ENCODE measurements at places on chromosomes 16 and 17. TPM values are rescaled to one million over a fixed set of nuclear protein-coding genes. Genes with fewer than 3 reads are reported as not detected.

GRCh38 chr17:12301551-12301950, 280.9 kb downstream of the MAP2K4 start:
- DNase-seq, result no peak
- no peaks in the 10 kb centered on the region for H3K27me3 ChIP-seq
- peaks cover 5% of the 10 kb centered on the region for H3K4me1 ChIP-seq

GRCh38 chr17:29158488-29159275, 21.5 kb downstream of the MYO18A start:
- peaks cover 16% of the 10 kb centered on the region for H3K4me1 ChIP-seq
- H3K4me3 ChIP-seq, result no peak overlapping the region
- no peak for DNase-seq
- no peak overlapping the region for H3K27ac ChIP-seq
- no peaks in the 10 kb centered on the region for H3K27me3 ChIP-seq

IGF2BP1 gene
- 137 TPM for total RNA-seq

CIITA gene
- total RNA-seq, result not detected

GRCh38 chr16:7548796-7549318, 216.2 kb downstream of the RBFOX1 start:
- H3K27me3 ChIP-seq, result no peaks in the 10 kb centered on the region
- DNase-seq, result no peak
- no peaks in the 10 kb centered on the region for H3K36me3 ChIP-seq
- H3K4me3 ChIP-seq, result no peak overlapping the region
- H3K27ac ChIP-seq, result no peak overlapping the region

SHBG gene
- total RNA-seq, result not detected

- DNase-seq, result no peak
- no peak overlapping the region for H3K4me3 ChIP-seq
- H3K4me1 ChIP-seq, result peaks cover 9% of the 10 kb centered on the region
- H3K27ac ChIP-seq, result no peak overlapping the region
- no peaks in the 10 kb centered on the region for H3K36me3 ChIP-seq
- H3K27me3 ChIP-seq, result no peaks in the 10 kb centered on the region
Measured at GRCh38 chr16:48613061-48613957, 3.3 kb upstream of the N4BP1 start.

SCO1 gene
- total RNA-seq, result 39.0 TPM

HASPIN gene
- 14.8 TPM for total RNA-seq

- peaks cover 25% of the 10 kb centered on the region for H3K27me3 ChIP-seq
- peak; percentile 88 for DNase-seq
Measured at GRCh38 chr17:42050393-42051012, at the start of gene C17orf113. TSS of gene C17orf113 (minus strand) at chr17:42050601. CDS start at chr17:42043376, 7,225 bp downstream.

ARHGAP44 gene
- total RNA-seq, result 10.6 TPM

NOG gene
- 0.34 TPM for total RNA-seq

DNA sequence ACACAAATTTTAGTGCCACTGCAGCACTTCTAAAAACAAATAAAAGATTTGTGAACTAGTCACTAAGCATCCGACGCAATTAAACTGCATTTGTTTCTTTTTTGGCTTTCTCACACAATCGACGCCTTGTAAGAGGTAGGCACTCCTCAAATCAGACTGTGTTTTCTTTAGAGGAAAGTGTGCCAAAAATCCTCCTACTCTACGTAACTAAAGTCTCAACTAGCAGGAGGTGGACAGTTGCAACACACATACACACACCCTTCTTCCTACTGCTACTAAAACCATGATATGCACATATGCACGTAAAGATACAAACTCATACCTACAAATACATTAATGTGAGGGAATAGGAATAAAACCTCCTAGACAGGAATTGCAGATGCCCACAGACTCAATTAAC, 844.7 kb upstream of the SOX9 start:
- no peak overlapping the region for H3K27ac ChIP-seq
- H3K4me1 ChIP-seq, result no peaks in the 10 kb centered on the region
- H3K27me3 ChIP-seq, result no peaks in the 10 kb centered on the region
- no peak for DNase-seq
- no peaks in the 10 kb centered on the region for H3K36me3 ChIP-seq

GRCh38 chr16:69338557-69339288, 641 bp downstream of the COG8 start:
- H3K27me3 ChIP-seq, result no peaks in the 10 kb centered on the region
- peaks cover 14% of the 10 kb centered on the region for H3K4me1 ChIP-seq
- H3K4me3 ChIP-seq, result peak overlapping the region; percentile 92
- peaks cover 10% of the 10 kb centered on the region for H3K36me3 ChIP-seq
- peak overlapping the region; percentile 70 for H3K27ac ChIP-seq
- no peak for DNase-seq

DNA sequence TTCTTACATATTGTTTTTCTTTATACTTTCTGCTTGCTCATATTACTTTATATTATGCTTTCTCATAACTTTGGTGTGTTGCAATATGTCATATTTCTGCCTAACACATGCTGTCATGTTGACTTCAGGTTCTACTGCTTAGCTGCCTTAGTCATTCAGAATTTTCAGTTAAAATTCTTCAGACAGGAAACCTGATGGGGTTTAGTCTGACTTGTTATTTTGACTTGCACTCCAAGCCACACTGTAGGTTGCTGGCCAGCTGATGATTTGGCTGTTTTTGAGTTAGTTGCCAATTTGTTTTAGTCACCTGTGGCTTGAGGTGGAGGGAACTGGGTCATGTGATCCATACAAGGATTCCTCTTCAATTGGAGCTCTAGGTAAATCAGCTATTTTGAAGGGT, 315.4 kb downstream of the MAP2K6 start:
- H3K36me3 ChIP-seq, result no peaks in the 10 kb centered on the region
- H3K4me3 ChIP-seq, result no peak overlapping the region
- H3K4me1 ChIP-seq, result no peaks in the 10 kb centered on the region
- no peak for DNase-seq

- no peak for DNase-seq
- H3K27me3 ChIP-seq, result no peaks in the 10 kb centered on the region
- H3K36me3 ChIP-seq, result no peaks in the 10 kb centered on the region
- H3K27ac ChIP-seq, result no peak overlapping the region
- no peaks in the 10 kb centered on the region for H3K4me1 ChIP-seq
Measured at GRCh38 chr16:4679850-4680636, 13.3 kb upstream of the NUDT16L1 start.

TPSG1 gene
- not detected for total RNA-seq

GRCh38 chr17:70544317-70544716, 375.0 kb downstream of the KCNJ2 start:
- H3K4me3 ChIP-seq, result no peak overlapping the region
- no peak for DNase-seq
- no peaks in the 10 kb centered on the region for H3K27me3 ChIP-seq
- no peak overlapping the region for H3K27ac ChIP-seq
- no peaks in the 10 kb centered on the region for H3K36me3 ChIP-seq
- no peaks in the 10 kb centered on the region for H3K4me1 ChIP-seq

DNA sequence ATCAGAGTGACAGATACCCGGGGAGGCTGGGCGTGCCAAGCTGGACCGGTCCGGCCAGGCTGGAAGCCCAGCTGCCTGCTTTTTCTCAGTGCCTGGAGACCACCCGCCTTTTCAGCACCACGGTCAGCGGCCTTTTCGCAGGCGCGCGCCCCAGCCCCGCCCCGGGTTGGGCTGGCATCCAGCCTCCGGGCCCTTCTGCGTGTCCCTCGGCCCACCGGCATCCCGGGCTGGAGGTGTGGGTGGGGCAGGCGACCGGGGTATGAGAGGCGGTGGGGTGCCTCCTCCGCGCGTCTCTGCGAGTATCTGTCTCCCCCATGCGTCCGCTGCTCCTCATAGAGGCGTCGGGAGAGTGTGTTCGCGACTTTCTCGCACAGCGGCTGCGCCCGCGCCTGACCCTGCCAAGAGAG, 102.5 kb downstream of the MRM1 start:
- no peaks in the 10 kb centered on the region for H3K4me1 ChIP-seq
- H3K27ac ChIP-seq, result no peak overlapping the region
- H3K27me3 ChIP-seq, result peaks cover 71% of the 10 kb centered on the region
- DNase-seq, result peak; percentile 94
- no peaks in the 10 kb centered on the region for H3K36me3 ChIP-seq
- H3K4me3 ChIP-seq, result peak overlapping the region; percentile 38

GRCh38 chr17:21304091-21304490, 19.6 kb downstream of the MAP2K3 start:
- no peaks in the 10 kb centered on the region for H3K27me3 ChIP-seq
- DNase-seq, result no peak
- no peak overlapping the region for H3K27ac ChIP-seq
- H3K4me1 ChIP-seq, result no peaks in the 10 kb centered on the region

DNA sequence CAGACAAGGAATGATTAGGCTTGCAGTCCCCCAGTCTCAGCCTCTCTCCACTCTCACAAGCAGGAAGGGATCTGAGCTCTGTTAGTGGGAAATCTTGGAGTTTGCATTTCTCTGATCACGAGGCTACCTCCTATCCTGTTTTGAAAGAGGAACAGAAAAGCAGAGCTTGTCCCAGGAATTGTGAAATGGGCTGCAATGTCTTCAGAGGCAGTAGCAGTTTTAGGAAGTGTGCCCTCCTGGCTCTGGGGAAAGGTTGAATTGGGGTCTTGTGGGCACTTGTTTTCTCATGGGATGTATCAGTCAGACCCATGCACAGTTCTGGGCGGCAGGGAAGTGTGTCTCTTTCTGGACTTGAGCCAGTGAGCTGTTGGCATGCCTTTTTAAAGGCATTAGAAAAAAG, 22.8 kb downstream of the NUP85 start:
- no peaks in the 10 kb centered on the region for H3K36me3 ChIP-seq
- H3K4me3 ChIP-seq, result no peak overlapping the region
- no peaks in the 10 kb centered on the region for H3K4me1 ChIP-seq

DNA sequence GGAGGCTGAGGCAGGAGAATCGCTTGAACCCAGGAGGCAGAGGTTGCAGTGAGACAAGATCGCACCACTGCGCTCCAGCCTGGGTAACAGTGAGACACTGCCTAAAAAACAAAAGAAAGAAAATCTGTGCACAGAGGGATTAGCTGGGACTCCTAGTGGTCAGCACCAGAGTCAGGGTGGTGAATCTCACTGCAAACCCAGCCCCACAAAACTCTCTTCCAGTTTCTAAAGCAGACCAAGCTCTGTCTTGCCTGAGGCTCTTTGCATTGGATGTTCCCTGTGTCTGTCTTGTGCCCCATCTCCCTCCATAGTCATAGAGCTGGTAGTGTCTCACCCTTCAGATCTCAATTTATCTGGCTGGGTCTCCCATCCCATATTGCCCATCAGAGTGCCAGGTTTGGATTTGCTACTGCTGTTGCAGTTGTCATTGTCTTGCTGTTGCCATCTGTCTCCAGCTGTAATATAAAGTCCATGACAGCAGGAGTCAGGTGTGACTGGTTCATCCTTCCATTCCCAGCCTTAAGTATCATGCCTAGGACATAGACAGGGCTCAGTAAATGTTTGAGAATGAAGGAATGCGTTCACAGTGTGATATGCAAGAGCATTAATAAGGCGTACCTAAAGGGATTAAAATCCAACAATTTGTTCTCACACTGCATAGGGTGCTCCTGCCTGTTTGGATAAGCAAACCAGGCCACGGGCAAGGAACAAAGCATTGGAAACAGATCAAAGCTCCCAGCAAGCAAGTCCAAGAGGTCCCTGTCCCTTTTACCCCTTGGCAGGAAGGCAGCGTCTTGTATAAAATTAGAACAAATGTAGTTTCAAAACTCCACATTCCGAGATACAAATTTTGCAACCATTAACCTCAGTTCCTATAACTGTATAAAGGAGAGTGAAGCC, 614.6 kb upstream of the CDH5 start:
- H3K4me1 ChIP-seq, result peaks cover 15% of the 10 kb centered on the region
- H3K27me3 ChIP-seq, result no peaks in the 10 kb centered on the region
- no peak for DNase-seq
- H3K4me3 ChIP-seq, result no peak overlapping the region
- no peaks in the 10 kb centered on the region for H3K36me3 ChIP-seq

FSCN2 gene
- 0.28 TPM for total RNA-seq

- no peak overlapping the region for H3K27ac ChIP-seq
- H3K27me3 ChIP-seq, result no peaks in the 10 kb centered on the region
- H3K36me3 ChIP-seq, result no peaks in the 10 kb centered on the region
- no peak for DNase-seq
- no peak overlapping the region for H3K4me3 ChIP-seq
Measured at GRCh38 chr16:30144917-30145316, 21.9 kb upstream of the MAPK3 start.

- H3K27ac ChIP-seq, result no peak overlapping the region
- DNase-seq, result no peak
- no peak overlapping the region for H3K4me3 ChIP-seq
- no peaks in the 10 kb centered on the region for H3K4me1 ChIP-seq
- H3K36me3 ChIP-seq, result no peaks in the 10 kb centered on the region
Measured at GRCh38 chr16:14676633-14677032, 17.5 kb downstream of the PLA2G10 start.

DNA sequence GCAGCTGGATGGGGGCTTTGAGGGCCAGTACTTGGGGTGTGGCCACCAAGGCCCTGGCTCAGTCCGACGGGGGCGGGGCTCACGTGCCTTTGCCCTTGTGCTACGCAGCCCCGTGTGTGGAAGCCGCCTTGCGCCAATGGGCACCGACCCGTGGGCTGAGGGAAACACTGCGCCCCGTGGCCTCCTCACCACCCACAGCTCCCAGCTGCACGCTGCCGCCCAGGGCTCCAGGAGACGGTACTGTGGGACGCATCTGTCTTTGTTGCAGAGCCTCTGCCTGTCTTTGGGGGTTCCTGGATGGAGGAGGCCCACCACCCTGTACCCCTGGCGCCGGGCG, 7.6 kb downstream of the CDH15 start:
- H3K27ac ChIP-seq, result no peak overlapping the region
- DNase-seq, result no peak
- no peaks in the 10 kb centered on the region for H3K27me3 ChIP-seq
- no peak overlapping the region for H3K4me3 ChIP-seq
- peaks cover under 1% of the 10 kb centered on the region for H3K4me1 ChIP-seq
- H3K36me3 ChIP-seq, result no peaks in the 10 kb centered on the region

PDIA2 gene
- 0.53 TPM for total RNA-seq

KRTAP3-1 gene
- total RNA-seq, result not detected

SULT1A3 gene
- 6.2 TPM for total RNA-seq

GRCh38 chr16:81036751-81037350, 1.2 kb downstream of the ATMIN start:
- H3K4me1 ChIP-seq, result peaks cover 37% of the 10 kb centered on the region
- DNase-seq, result no peak
- no peaks in the 10 kb centered on the region for H3K27me3 ChIP-seq

DNA sequence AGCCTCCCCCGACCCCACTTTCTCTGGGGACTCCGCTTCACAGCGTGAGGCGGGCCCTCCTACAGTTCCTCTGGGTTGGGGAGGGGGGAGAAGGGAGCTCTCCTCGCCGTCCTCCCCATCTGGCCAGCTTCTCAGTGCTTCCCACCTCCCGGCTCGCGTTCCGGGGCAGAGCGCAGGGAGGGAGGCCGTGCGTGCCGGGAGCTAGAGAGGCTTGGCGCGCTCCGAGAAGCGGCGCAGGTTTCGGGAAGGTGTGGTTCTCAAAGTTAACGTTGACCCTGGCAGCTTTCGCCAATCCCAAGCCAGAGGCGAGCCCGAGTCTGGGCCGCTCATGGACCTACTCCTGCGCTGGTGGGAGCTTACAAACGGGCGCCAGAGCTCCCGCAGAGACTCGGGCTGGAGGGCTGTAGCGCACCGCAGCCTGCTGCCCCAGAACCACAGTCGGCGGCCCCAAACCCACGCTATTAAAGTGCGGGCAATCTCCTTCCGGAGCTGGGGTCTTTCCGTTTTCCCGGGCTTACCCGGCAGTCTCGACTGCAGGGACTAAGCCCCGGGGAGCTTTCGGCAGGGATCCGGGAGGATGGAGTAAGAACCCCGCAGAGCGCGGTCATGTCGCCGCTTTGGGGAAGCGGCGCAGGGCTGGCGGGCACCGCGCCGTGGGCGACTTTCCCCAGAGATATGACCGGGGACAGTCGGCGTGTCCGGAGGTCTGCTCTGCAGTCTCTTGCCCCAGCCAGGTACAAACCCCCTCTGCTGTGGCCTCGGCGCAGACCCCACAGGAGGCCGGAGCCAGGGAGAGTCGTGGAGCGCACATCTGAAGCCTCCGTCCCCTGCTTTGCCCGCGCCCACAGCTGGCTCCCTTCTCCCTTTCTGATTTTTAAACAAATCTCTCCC, 787 bp downstream of the CDH11 start:
- peaks cover 29% of the 10 kb centered on the region for H3K27me3 ChIP-seq
- no peaks in the 10 kb centered on the region for H3K36me3 ChIP-seq
- peak; percentile 59 for DNase-seq
- peaks cover 40% of the 10 kb centered on the region for H3K4me1 ChIP-seq
- peak overlapping the region; percentile 54 for H3K27ac ChIP-seq
- peak overlapping the region; percentile 93 for H3K4me3 ChIP-seq
